Activated CD8-positive, alpha-beta memory T cell treated with anti-CD3 and anti-CD28 coated beads for 4 hours (primary cell): ENCODE measurements at places on chromosomes 7 and 10.

- no peak for DNase-seq
Observed at GRCh38 chr7:151271699-151272355, 23.3 kb upstream of the SMARCD3 start.

DNA sequence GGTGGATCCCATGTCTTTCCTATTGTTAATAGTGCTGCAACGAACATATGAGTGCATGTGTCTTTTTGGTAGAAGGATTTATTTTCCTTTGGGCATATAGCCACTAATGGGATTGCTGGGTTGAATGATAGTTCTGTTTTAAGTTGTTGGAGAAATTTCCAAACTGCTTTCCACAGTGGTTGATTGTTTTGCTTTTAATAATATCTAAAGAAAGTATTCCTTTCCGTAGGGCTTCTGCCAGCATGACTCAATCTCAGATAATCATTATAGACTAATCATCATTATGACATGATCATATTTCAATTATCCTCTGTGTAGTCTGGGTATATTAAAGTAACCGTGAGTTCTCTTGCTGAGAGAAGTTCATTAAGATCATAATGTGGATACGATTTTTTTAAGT lies 110.2 kb upstream of the KMT2E start:
- DNase-seq: no peak

DNA sequence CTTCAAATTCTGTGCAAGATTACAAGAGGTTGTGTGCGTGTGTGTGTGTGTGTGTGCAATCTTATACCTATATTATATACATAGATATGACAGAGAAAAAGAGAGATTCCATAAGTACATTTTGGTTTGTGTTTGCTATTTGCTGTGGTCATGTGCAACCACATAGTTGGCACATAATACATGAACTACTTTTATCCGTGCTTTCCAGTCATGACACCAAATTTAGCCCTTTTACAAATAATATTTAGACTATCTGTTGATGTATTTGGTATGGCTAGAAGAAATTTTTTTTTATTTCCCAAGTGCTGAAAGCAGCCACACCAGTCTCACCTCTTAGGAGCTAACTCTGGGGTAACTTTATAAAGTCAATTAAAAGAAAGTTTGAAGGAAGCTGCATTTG lies 63.5 kb upstream of the EGFR start:
- no peak for DNase-seq

GRCh38 chr10:67668448-67668847 lies 27.5 kb downstream of the CTNNA3 start:
- no peak for DNase-seq

DNA sequence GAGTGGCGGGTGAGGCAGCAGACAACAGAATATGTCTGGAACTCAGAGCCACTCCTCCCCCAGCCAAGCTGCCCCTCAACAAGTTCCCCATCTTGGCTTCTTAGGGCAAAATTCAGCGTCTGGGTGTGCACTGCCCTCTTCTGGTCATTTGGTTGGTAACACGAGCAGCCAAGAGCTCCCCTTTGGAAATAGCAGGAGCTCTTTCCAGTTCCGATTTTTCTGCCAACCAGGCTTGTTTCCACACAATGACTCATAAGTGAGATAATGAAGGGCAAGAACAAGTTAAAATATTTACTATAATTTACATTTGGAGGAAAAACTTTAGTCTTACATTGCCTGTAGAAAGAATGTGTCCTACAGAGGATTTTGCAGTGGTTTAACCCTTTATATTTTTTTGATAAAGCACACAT lies 70.5 kb downstream of the ADCYAP1R1 start:
- no peak for DNase-seq

DNA sequence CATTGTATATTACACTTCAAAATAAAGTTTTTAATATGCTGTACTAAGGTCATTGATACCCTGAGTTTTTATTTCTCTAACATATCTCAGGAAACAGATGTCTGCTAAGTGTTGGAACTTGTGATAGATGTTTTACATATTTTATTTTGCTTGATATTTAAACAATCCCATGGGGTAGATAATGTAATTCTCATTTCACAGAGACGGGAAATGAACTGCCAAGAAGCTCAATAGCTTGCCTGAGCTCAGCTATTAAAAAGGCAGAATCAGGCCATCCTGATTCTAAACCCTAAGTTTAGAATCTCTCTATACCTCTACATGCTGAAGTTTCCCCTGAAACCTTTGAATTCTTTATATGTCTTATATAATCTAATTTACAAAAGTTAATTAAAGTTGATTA lies 126.3 kb downstream of the LRRC18 start:
- DNase-seq: no peak

DNA sequence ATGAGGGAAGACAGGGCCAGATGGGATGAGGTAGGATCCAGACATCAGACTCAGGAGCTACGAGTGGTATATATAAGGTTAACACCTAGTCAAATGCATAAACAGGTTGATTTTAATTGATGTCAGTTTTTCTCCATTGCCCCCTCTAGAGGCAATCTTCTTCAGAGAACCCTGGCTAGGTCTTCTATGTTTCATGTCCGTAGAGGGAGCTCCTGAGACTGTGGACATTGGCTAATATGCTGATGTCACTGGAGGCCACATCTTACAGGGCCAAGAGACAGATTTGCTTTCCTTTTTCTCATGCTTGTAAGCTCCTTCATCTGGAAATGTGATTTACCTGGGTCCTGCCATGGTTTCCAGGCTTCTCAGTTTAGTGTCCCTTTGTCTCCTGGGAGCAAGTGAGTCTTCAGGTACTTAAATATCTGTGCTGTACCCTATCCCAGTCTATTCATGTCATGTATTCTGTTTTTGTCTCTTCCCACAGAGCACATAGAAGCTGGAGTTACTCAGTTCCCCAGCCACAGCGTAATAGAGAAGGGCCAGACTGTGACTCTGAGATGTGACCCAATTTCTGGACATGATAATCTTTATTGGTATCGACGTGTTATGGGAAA lies 161.6 kb upstream of the PRSS1 start:
- no peak for DNase-seq

GRCh38 chr7:117153016-117153545 lies 169.8 kb downstream of the WNT2 start:
- no peak for DNase-seq

GRCh38 chr10:58384544-58384998 lies 639 bp upstream of the TFAM start:
- no peak for DNase-seq

DNA sequence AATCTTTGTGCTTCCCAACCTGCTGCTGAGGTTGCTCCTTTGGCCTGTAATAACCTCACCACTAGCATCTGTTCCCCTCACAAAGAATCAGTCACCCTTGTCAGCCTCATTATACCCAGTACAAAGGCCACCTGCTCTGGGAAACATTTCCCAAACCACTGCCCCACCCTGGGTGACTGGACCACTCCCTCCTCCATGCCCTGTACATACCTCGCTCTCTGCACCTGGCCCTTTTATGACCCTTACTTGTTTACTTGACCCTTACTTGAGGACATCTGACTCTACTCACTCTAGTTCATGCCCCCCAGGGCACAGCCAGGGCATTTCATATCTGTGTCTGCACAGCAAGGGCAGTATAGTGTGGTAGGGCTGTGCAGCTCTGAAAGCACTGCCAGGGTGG lies 21.4 kb upstream of the AOC1 start:
- DNase-seq: no peak

GRCh38 chr10:103504181-103504783 lies 10.8 kb downstream of the NEURL1 start:
- peak; percentile 28 for DNase-seq

DNA sequence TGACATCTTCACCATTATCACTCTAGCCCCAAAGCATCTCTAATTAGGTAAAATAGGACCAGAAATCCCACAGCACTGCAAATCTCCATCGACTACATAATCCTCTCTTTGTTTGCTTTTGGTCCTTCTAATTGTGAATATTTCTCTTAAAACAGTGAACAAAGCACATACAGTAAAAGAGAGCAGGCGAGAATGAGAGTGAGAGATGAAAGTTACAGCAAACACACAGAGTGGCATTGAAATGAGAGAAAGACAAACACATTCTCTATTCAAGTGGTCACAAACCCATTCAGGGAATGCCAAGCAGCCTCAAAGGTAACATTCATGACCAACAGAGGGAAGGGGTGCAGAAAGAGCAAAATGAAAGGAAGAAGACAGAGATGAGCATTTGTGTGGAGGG lies 109.8 kb upstream of the PTN start:
- DNase-seq: no peak

GRCh38 chr7:41568135-41568534 lies 134.8 kb downstream of the INHBA start:
- no peak for DNase-seq

DNA sequence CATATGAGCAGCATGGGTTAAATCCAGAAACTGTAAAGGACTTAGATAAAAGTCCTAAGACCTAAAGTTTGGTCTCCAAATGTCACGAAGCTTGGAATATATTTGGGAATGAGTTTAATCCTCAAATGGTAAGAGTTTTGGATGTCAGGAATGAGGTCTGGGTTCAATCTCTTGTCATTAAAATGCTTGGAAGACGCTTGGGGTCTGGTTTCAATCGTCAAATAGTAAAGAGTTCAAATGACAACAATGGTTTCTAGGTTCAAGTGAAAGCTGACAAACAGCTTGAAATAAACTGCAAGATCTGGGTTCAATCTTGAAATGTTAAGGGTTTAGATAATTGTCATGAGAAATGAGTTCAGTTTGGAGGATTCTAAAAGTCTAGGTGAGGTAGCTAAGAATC lies 385.5 kb upstream of the HPS1 start:
- DNase-seq: no peak

DNA sequence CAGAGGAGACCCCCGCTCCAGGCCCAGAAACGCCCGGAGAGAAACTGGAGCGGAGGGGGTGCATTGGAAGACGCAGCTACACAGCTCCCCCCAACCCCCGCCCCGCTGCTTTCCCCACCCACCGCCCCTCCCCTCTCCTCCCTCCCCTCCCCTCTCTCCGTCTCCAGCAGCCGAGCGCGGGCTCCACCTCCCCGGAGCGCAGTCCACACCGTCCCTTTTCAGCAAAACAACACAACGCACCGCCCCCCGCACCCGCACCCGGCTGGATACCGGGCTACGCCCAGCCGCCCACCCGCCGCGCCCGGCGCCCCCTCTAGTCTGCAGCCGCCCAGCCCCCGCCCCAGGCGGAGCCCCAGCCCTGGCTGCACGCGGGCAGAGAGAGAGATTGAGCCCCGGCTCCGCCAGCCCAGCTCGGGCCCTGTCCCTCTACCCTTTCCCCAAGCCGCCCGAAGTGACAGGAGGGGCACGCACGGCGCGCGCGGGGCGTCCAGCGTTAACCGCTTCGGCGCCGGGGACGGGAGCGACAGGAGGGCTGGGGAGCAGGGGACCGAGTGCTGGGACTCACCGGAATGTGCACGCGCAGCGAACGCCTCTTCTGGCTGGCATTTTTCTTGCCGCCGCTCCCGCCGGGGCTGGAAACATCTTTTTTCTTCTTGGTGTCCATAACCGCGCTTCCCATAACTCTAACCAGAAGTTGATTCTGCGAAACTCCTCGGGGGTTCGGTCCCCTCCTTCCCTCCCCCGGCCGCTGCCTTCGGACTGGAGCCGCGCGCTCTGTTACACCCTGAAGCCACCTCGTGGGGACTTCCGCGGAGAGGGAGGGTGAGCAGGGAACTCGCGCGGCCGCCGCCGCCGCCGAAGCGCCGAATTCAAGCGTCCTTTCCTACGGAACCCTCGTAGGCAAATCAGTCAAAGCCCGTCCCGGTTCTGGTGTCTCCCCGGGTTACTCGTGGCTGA lies 695 bp downstream of the PRKAG2 start:
- DNase-seq: peak; percentile 53

GRCh38 chr10:102400076-102400475 lies 4.6 kb downstream of the NFKB2 start:
- no peak for DNase-seq

- DNase-seq: no peak
Observed at GRCh38 chr7:130380861-130381455, 664 bp downstream of the CPA1 start.

DNA sequence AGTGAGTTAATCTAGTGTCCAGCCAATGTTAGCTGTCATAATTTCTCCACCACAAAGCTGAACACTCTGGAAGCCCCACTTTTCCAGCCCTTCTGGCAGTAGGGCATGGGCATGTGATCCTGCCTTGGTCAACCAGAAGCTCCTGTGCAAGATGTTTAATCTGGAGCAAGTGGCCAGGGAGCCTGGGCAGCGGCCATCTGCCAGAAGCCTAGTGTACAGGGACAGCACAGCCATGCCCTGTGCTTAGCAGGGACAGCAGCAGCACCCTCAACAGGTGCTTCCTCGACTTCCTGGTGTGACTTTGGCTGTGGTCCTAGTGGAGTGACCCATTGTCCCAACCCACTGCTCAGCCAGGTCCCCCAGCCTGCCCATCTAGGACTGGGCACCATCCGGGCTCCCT lies 10.3 kb downstream of the RBP3 start:
- DNase-seq: no peak

DNA sequence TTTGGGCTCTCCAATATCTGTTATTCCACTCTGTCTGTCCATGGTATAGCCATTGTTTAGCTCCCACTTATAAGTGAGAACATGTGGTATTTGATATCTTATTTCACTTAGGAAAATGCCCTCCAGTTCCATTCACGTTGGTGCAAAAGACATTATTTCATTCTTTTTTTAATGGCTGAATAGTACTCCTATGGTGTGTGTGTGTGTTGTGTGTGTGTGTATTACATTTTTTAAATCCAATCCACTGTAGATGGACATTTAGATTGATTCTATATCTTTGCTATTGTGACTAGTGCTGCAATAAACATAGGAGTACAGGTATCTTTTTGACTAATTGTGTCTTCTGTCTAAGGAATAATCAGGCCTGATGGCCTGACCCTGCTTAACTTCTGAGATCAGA lies 7.4 kb upstream of the CPED1 start:
- no peak for DNase-seq

DNA sequence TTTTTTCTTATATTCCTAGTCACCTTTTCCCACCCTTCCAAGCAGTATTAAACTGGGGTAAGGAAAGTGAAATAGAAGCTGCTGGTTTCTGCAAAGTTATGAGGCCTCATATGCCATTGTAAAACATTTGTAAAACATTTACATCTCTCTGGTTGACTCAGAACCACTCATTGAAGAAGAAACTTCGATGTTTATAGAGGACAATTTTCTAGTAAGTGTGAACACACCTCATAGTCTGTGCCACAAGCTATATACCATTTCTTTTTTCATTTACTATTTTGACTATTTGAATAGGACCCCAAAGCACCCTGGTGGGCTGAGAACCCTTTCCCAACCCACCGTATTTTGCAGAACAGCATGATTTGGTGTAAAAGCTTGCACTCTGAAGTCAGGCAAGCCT lies 12.9 kb upstream of the ITGB1 start:
- DNase-seq: no peak

DNA sequence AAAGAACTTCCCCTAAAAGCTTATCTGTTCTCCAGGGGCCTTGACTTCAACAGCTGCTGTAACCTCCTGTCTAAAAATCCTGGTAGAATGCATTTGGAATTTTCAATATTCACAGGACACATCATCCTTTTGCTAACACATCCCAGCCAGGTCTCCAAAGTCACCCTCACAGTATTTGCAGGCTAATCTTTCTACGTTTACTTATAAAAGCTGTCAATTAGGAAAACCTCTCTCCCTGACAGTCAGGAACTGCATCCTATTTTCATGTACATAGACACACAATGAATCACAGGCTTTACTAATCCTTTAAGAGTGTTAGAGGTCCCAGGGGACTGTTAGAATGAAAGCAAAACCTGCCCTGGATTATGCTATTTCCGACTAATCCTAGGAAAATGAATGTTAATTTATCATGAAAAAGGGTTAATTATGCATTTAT lies 102.2 kb downstream of the GFRA1 start:
- DNase-seq: no peak
